ENCODE measurements at places on chromosomes 12 and 14. TPM values are rescaled to one million over a fixed set of nuclear protein-coding genes. Genes with fewer than 3 reads are reported as not detected.

DNA sequence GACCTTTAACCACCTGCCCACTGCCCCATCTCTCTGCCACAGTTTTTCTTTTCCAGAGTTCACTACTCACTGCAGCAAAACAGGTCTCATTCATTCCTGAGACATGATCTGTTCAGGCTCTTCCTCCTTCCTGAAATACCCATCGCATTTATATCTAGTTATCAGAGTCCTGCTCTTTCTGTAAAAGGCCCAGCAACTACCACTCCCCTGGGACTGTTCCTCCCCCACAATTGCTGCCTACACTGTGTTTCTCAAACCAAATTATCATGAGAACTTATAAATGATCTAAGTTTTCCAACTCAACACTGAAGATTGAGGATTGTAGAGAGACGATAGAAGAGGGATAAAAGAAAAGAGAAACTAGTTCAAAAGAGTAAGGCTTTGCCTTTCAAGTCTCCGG lies 40.8 kb upstream of the EPS8 start:
- no peaks in the 10 kb centered on the region for H3K36me3 ChIP-seq
- no peak overlapping the region for H3K4me3 ChIP-seq
- H3K27me3 ChIP-seq, result no peaks in the 10 kb centered on the region

- H3K27me3 ChIP-seq, result no peaks in the 10 kb centered on the region
- H3K4me3 ChIP-seq, result no peak overlapping the region
- no peaks in the 10 kb centered on the region for H3K4me1 ChIP-seq
- DNase-seq, result no peak
Measured at GRCh38 chr12:9694241-9694640, 24.7 kb downstream of the CLEC2D start.

DNA sequence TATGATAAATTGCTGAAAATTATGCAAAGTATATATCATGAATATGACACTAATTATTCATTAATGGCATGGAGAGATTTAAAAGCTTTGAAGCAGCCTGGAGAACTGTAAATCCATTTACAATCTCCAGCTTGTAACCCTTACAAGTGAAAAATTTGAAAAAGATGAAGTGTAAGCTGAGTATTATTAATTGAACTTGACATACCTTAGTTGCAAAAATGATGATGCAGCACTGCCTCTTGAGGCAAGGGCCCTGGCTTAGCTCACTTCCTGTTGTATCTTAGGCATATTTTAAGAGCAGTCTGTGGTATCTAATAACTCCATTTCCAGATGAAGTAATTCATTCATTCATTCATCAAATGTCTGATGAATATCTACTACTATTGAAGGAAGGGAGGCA lies 158.6 kb downstream of the ANO4 start:
- H3K36me3 ChIP-seq, result no peaks in the 10 kb centered on the region
- no peaks in the 10 kb centered on the region for H3K27me3 ChIP-seq
- no peak for DNase-seq
- no peak overlapping the region for H3K4me3 ChIP-seq
- H3K27ac ChIP-seq, result no peak overlapping the region

- DNase-seq, result no peak
- H3K27ac ChIP-seq, result no peak overlapping the region
- peaks cover 41% of the 10 kb centered on the region for H3K36me3 ChIP-seq
Measured at GRCh38 chr14:73258076-73258475, 20.8 kb downstream of the PAPLN start.

- peaks cover 20% of the 10 kb centered on the region for H3K36me3 ChIP-seq
- no peak for DNase-seq
- H3K4me1 ChIP-seq, result no peaks in the 10 kb centered on the region
Measured at GRCh38 chr14:35083530-35084150, 37.6 kb downstream of the FAM177A1 start.

DNA sequence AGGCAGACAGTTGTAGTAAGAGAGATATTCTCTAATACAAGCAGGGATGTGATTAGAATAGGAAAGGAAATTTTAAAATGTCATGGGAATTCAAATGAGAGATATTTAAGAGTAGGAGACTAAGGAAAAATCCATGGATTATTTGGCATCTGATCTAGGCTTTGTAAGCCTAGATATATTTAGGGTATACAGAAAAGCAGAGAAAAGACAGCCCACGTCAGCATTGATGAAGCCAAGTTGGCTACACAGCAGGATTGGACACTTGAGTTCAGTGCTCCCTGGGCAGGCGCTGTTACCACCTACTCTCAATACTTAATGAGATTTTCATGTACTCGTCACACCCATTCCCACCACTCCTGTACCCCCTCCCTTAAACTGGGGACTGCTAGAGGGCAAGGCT lies 1.7 kb upstream of the KCNJ8 start:
- peak overlapping the region; percentile 86 for H3K27ac ChIP-seq
- H3K4me3 ChIP-seq, result no peak overlapping the region
- DNase-seq, result peak; percentile 56
- no peaks in the 10 kb centered on the region for H3K4me1 ChIP-seq
- peaks cover 10% of the 10 kb centered on the region for H3K27me3 ChIP-seq

DNA sequence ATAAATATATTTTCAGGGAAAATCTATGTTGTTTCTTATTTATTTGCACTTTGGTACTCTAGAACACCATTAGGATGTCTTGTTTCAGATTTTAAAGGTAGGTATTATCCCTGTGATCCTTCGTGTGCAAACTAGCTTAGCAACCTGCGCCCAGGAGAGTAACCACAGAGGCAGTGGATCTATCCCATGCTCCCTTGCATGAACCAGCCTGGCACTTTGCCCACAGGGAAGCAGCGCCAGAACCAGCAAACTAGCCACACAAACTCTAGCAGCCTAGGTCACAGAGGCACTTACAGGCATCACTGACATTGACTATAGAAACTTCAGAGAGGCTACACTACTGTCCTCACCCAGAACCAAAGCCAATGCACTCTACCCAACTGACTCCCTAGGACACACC lies 76.1 kb downstream of the TSHR start:
- H3K36me3 ChIP-seq, result no peaks in the 10 kb centered on the region
- H3K27me3 ChIP-seq, result no peaks in the 10 kb centered on the region
- DNase-seq, result peak; percentile 2
- H3K4me3 ChIP-seq, result no peak overlapping the region
- H3K4me1 ChIP-seq, result no peaks in the 10 kb centered on the region
- H3K27ac ChIP-seq, result no peak overlapping the region

BMAL2 gene
- total RNA-seq, result 3.8 TPM

DNA sequence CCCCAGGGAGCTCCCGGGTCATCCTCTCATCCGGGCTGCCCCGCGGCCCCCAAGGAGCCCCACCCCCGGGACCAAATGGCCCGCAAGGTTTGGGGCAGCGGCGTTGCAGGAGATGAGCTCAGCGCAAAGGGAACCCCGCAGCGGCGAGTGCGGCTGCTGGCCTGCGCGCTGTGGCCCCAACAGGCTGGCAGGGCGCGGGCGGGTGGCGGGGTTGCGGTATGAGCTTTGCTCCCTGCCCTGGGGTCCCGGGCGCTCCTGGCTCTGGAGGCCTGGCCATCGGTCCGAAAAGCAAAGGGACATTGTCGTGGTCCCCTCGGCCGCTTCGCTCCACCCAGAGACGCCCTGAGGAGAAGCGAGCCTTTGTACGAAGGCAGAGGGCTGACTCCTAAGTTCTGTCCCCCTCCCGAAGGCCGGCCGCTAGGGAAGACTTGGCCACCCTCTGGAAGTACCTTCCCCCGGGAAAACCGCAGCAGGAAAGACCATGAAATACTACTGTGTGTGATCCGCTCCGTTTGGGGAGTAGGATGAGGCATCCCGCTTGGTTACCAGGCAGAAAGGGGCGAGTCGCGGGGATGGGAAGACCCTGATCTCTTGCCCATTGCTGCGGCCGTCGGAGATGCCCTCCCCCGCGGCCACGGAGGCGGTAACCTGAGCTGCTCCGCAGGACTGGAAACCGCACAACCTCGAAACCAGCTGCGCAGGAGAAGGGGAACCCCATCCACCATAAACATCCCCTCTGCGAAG lies 620 bp upstream of the NID2 start:
- peak overlapping the region; percentile 67 for H3K4me3 ChIP-seq
- H3K27me3 ChIP-seq, result peaks cover 64% of the 10 kb centered on the region
- peak overlapping the region; percentile 84 for H3K27ac ChIP-seq
- peak; percentile 59 for DNase-seq
- no peaks in the 10 kb centered on the region for H3K36me3 ChIP-seq

DNA sequence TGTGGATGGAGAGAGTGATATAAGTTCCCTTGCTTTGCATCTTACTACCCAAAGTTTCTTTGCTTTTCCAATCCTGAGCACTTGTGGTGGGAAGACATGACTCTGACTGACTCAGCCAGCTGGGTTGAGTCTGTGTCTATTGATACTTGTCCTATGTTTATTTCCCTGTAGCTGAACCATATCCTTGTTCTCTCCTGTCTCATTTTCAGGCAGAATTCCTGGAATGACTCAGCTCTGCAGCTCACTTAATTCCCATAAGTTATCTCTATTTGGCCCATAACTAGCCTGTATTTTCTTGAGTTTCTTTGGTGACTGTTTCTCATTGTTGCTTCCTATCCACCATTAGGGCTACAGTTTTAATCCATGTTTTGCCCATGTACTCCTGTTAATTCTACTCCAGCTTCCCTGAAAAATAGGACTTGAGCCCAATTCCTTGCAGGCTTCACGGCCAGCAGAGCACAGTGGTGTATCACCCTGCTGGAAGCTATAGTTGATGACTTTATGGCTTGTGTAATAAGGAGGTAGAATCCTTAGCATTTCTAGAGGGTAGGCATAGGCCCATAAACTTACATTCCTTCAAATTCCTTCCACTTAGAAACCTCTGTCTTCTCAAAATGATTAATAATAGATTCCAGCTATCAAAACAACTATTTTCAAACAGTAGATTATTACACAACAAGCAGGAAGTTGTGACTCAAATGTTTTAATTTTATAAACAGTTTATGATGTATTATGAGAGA lies 183.1 kb downstream of the TMTC3 start:
- H3K27ac ChIP-seq, result peak overlapping the region; percentile 78
- H3K4me3 ChIP-seq, result no peak overlapping the region
- no peaks in the 10 kb centered on the region for H3K27me3 ChIP-seq
- DNase-seq, result no peak
- no peaks in the 10 kb centered on the region for H3K36me3 ChIP-seq

IFI27L2 gene
- 61.7 TPM for total RNA-seq

DNA sequence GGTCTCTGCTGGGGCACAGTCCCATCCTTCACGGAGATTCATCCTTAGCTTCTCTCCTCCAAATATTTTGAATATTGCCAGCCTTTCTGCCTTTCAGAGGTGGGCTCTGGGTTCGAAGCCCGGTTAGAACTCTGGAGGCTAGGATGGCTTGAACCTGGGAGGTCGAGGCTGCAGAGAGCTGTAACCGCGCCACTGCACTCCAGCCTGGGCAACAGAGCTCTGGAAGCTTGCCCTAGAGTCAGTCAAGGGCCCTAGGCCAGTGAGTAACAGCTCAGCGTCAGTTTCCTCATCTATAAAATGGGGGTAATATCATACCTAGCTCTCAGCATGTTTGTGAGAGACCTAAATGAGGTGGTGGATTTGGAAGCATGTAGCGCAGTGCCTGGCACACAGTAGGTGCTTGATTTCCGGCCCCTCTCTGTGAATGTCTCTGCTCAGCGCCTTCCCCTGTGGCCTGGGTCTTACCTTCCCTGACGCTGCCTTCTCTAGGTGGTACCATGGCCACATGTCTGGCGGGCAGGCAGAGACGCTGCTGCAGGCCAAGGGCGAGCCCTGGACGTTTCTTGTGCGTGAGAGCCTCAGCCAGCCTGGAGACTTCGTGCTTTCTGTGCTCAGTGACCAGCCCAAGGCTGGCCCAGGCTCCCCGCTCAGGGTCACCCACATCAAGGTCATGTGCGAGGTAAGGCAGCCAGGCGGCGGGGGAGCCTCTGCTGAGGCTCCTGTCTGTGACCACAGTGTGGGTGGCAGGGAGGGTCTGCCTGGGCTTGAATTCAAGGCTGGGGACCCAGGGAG lies 3.4 kb downstream of the PTPN6 start:
- H3K4me3 ChIP-seq, result peak overlapping the region; percentile 50
- no peaks in the 10 kb centered on the region for H3K27me3 ChIP-seq

- no peak for DNase-seq
- H3K4me1 ChIP-seq, result peaks cover 31% of the 10 kb centered on the region
- no peaks in the 10 kb centered on the region for H3K36me3 ChIP-seq
- H3K4me3 ChIP-seq, result peak overlapping the region; percentile 73
Measured at GRCh38 chr12:49366096-49366651, 1.1 kb upstream of the SPATS2 start.

OTX2 gene
- total RNA-seq, result not detected

- no peak overlapping the region for H3K4me3 ChIP-seq
- H3K4me1 ChIP-seq, result no peaks in the 10 kb centered on the region
- H3K27ac ChIP-seq, result no peak overlapping the region
- no peaks in the 10 kb centered on the region for H3K27me3 ChIP-seq
Measured at GRCh38 chr12:56839915-56840325, 76.8 kb downstream of the HSD17B6 start.

All from stomach (tissue), 19 donors.